Large intestine (tissue), 12 donors: ENCODE measurements at places on chromosomes 2 and 18. TPM values are rescaled to one million over a fixed set of nuclear protein-coding genes. Genes with fewer than 3 reads are reported as not detected.

MC2R gene
- polyA plus RNA-seq, result 0.06 TPM

ANTXR1 gene
- 29.6 TPM for polyA plus RNA-seq

MSH2 gene
- 28.7 TPM for polyA plus RNA-seq

GRCh38 chr18:8960740-8961657 is 141.5 kb upstream of the NDUFV2 start:
- peak; percentile 27 for DNase-seq

- peak; percentile 93 for DNase-seq
These were observed 196.4 kb downstream of the AGAP1 start for GRCh38 chr2:235690082-235690808.

- DNase-seq, result peak; percentile 60
These were observed 82.3 kb downstream of the ACVR2A start for GRCh38 chr2:147927053-147927588.

DNA sequence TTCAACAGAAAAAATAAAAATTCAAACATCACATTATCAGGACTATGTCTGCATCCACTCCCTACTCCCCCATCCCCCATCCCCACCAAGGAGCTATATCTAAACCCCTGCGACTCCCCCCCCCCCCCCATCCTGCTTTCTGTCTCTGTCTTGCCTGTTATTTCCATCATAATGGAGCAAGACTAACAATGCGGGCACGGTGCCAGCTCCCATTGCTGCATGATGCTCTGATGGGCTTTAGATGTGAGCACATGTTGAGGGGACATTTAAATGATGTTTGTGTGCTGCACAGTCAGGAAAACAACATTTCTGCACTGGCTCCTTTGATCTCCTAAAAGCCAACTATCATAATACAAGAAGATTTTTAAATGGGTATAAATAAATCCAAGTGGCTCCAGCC is 644.2 kb upstream of the SETBP1 start:
- DNase-seq, result no peak

DNA sequence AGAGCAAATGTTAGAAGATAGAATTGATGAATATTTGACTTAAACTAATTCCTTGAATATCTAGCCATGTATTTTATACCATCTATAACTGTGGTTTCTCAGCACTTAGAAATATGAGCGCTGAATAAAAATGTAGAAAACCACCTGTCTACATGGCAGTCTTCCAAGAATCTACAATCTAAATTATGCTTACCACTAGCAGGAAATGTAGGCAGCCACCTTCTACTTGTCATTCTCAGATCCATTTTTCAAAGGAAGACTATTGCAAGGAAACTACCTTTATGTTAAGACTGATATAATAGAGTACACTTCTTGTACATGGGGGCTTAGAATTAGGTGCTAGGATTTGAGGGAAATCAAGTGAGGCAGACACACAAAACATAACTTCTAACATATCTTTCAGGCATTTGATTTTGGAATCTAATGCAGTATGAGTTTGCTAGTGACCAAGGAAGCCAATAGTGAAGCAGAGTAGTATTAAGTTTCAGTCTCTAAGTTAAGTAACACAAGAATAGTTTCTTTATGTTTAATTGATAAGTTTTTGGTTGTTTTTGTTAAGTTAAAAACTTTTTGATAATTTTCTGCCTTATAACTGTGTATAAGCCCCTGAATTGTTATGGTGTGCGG is 175.9 kb upstream of the ITGA4 start:
- DNase-seq, result no peak
